Stimulated activated CD4-positive, alpha-beta T cell treated with anti-CD3 and anti-CD28 coated beads, TNF-alpha, amount 100 ng/mL, for 1 hour (primary cell): ENCODE measurements at places on chromosomes 5 and 9.
A peak's percentile ranks its signal among the peaks of the same experiment; 100 is the strongest.

DNA sequence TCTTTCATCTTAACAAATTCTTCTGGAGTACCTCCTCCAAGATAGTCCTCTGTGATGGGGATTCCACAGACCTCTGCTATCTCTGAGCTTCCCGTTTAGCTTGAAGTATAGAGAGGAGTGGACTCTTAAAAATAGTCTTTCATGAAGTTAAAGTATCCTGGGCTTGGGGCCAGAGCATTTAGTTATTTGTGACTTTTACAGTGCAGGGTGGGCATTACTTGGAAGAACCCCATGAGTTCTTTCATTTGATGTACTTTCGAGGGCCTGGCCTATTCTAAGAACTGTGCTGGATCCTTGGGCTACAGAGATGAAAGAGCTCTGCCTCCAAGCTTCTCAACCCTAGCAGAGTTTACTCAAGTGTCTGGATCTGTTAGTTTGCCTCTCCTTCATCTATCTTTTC, 131.5 kb downstream of the ZSWIM6 start:
- DNase-seq: no peak

DNA sequence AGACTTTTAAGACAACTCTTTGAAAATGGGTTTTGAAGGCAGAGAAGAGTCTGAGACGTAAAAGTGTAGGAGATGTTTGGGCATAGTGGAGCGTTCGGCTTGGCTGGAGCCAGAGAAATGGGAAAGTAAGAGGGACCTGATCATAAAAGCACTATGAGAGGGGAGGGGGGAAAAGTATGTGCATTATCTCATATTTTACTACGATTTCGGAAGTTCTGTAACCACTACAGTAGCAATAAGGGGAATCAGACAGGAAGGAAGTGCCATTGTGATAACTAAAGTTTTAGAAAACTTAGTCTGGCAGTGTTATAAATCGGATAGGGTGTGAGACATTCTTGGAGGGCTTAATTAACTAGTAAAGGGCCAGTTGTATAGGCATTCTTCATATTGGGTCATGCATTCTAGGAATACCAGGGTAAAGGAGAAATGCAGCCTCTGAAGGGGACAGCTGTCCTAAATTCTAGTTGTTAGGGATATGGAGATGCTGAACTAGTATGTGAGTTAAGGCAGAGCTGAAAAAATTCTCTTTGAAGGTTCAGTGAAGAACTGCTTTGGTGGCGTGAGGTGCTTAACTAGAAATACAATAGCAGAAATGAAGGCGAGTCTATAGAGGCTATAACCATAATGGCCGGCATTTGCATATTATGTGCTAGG, 83.8 kb upstream of the FREM1 start:
- no peak for DNase-seq

GRCh38 chr5:132420706-132421272, 51.3 kb downstream of the SLC22A5 start:
- no peak for DNase-seq

GRCh38 chr5:72622170-72622760, 115.1 kb upstream of the ZNF366 start:
- DNase-seq: no peak

GRCh38 chr9:15461601-15462000, 38.9 kb downstream of the SNAPC3 start:
- no peak for DNase-seq

DNA sequence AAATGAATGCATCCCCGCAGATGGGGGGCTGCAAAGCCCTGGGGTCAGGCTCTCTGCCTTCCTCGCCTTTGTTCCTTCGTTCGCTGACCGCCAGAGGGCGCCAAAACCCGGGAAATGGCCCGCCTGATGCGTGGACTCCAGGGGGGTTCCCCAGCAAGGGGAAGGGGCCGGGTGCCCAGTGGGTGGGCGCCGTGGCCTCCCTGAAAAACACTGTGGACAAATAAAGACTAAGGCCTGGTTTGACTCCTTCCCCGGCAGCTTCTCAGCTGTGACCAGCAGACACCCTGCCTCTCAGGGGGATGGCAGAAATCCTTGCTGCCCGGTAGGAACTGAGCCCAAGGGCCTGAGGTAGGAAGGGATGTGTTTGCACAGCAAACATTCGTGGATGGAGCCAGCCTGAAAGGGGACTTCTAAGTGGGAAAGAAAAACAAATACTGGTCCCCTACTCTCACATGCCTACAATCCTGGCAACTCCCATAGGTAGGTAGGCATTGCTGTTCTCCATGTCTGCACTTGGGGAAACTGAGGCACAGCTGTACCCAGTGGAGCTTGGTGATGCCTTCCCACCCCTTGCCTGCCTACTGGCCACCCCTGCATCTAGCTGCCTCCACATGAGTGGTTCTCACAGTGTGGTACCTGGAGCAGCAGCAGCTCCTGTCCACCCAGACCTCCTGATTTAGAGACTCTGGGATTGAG, 57.7 kb downstream of the DUSP1 start:
- peak; percentile 28 for DNase-seq

GRCh38 chr9:137255448-137256114, 454 bp downstream of the NELFB start:
- DNase-seq: no peak

- no peak for DNase-seq
Measured at GRCh38 chr9:83271665-83272071, 208.7 kb upstream of the RASEF start.

DNA sequence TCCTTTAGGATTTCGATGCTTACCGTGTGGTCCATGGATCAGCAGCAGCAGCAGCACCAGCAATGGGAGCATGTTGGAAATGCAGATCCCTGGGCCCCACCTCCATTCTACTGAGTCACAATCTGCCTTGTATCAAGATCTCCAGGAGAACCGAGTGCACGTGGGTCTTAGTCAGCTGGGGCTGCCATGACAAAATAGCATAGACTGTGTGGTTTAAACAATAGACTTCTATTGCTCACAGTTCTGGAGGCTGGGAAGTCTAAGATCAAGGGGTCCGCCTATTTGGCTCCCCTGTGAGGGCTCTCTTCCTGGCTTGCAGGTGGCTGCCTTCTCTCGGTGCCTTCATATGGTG, 1.3 kb upstream of the PROP1 start:
- DNase-seq: no peak

DNA sequence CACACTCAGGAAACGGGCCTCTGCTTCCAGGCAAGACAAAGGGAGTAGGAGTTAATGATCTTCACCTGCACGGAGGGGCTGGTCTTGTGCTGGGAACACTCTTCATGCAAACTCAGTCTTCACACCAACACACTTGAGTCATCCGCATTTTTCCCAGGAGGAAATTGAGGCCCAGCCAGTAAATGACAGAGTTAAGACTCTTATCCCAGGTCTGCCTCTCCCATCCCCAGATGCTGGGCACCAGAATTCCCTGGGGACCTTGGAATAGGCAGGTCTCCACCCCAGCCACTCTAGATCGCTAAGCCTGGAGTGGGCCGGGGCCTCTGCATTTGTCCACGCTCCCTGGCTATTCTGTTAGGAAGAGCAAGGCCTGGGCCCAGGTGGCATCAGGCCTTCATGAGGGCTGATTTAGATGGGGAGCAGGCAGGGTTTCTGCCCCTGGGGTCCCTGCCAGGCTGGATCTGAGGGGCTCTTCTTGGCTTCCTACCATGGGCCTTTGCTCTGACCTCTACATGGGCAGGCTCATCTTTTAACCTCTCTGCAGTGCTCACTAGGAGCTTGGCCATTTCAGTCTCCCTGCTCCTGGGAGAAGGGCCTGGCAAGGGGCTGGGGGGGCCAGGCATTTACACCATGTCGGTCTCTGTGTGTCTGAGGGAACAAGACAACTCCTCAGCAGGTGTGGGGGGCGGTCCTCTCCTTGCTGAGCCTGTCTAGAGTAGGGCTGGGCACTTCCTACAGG, 77.3 kb downstream of the AMBP start:
- DNase-seq: no peak

- DNase-seq: no peak
Measured at GRCh38 chr9:138077898-138078540, 200.4 kb downstream of the CACNA1B start.

- no peak for DNase-seq
Measured at GRCh38 chr9:131111186-131111853, 14.1 kb upstream of the NUP214 start.

- no peak for DNase-seq
Measured at GRCh38 chr5:137858223-137858916, 9.3 kb upstream of the MYOT start.

GRCh38 chr5:127941646-127942045, 141.9 kb upstream of the SLC12A2 start:
- no peak for DNase-seq

DNA sequence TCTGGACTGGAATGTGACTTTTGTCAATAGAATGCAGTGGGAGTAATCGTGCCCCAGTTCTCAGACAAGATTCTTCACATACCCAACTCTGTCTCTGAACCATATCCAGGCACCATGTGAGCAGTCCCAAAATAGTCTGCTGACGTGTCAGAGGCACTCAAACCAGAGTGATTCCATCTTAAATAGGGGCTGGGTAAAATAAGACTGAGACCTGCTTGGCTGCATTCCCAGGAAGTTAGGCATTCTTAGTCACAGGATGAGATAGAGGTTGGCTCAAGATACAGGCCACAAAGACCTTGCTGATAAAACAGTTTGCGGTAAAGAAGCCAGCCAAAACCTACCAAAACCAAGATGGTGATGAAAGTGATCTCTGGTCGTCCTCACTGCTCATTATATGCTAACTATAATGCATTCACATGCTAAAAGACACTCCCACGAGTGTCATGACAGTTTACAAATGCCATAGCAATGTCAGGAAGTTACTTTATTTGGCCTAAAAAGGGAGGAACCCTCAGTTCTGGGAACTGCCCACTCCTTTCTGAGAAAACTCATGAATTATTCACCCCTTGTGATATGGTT, 16.9 kb upstream of the PLCXD3 start:
- DNase-seq: no peak

- DNase-seq: no peak
Measured at GRCh38 chr5:168776070-168776469, 196.9 kb upstream of the PANK3 start.

GRCh38 chr9:126032135-126032534, 285.0 kb downstream of the PBX3 start:
- no peak for DNase-seq

DNA sequence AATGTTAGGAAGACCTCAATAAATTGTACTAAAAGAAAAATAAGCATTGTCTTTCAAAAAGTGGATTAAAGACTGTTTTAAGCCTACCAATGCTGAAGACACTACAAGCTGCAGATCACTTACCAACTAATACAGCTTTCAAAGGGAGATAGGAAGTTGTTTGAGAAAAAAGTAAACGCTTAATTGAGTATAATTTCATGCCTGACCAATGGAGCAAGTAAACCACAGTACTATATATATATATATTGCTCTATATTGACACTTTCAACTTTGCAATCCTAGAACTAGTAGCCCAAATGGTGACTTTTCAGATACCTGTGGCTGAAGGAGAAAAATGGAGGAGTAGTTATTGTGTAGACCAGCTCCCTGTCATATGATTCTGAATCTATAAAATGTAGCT, 85.7 kb downstream of the FREM1 start:
- no peak for DNase-seq

DNA sequence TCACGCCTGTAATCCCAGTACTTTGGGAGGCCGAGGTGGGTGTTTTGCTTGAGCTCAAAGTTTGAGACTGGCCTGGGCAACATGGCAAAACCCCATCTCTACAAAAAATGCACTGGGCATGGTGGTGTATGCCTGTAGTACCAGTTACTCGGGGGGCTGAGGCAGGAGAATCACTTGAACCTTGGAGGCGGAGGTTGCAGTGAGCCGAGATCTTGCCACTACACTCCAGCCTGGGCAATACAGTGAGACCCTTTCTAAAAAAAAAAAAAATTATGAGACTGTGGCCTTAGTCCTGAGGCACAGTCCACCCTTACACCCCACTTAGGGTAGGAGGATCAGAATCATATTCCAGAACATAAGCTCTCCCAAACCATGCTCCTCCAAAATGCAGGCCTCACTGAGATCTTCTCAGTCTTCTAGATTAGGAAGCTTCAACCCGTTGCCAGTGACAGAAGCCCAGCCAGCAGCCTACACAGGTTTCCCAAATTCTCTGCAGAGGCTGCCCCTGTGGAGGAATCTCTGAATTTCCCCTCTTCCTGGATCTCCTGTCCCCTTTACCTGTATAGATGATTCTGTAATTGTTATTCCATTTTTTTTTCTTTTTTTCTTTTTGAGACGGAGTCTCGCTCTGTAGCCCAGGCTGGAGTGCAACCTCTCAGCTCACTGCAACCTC, 77.3 kb downstream of the BASP1 start:
- DNase-seq: no peak

GRCh38 chr5:1500411-1501091, 23.2 kb downstream of the LPCAT1 start:
- no peak for DNase-seq

DNA sequence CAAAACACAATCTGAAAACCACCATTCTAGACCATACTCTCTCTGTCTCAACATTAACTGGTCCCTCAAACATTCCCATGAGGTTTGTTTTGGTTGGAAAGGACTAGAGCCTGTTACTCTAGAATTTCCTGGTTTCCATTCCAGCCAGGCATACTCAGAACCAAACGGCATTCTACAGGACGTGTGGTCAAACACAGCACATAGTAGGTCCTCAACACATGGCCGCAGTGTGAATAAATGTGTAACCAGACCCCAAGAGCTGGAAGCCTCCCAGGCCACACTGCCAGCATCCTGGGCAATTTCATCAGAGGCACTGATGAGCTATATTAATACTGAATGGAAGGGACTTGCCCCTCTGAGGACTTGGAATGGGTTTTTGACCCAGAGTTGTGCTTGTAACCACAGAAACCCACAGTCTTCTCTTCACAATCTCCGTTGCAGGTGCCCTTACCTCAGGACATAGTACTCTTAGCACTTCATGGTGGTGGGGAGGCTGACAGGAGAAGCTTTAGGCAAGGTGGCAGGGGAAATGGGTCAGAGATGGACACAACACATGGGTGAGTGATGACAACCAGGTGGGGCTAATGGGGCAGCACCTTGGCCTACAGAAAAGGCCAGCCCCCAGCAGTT, 66.0 kb downstream of the ZNF366 start:
- no peak for DNase-seq

DNA sequence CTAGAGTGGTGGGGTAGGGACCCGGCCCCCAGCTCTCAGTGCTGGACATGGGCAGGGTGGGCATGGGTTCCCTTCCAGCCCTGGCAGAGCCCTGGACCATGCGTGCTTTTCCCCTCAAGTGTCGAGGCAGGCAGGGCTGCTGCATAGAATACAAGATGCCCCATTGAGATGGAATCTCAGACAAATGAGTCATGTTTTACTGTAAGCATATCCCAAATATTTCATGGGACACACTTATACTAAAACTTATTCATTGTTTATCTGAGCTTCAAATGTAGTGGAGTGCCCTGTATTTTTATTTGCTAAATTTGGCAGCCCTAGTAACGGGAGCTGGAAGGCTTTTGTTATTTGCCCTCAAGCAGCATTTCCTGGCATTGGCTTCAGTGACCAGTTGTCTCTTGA, 3.2 kb upstream of the RNU6ATAC start:
- DNase-seq: no peak

- DNase-seq: no peak
Measured at GRCh38 chr5:79666758-79667157, 22.9 kb upstream of the CMYA5 start.

DNA sequence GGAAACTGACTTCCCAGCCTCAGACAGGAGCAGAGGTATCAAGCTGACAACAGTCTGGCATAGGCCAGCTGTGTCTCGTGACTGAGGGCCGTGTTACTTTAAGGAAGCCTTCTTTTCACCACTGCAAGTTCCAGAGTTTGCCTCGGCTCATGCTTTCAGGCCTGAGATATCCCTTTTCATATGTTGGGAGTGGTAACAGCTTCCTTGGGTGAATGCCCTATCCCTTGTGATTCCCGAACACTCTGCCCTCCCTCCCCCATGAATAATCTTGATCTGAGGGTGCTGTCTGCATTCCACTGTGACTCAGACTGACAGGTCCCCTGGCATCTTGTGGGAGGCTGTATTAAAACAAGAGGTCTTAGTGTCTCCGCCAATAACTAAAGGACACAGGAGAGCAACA, 49.7 kb upstream of the ARL15 start:
- DNase-seq: no peak
